Lung (tissue), 17 donors: ENCODE measurements at places on chromosomes 1 and 21.
A peak's percentile ranks its signal among the peaks of the same experiment; 100 is the strongest.

- peak; percentile 26 for DNase-seq
Observed at GRCh38 chr1:94755675-94756074, 64.5 kb upstream of the SLC44A3 start.

DNA sequence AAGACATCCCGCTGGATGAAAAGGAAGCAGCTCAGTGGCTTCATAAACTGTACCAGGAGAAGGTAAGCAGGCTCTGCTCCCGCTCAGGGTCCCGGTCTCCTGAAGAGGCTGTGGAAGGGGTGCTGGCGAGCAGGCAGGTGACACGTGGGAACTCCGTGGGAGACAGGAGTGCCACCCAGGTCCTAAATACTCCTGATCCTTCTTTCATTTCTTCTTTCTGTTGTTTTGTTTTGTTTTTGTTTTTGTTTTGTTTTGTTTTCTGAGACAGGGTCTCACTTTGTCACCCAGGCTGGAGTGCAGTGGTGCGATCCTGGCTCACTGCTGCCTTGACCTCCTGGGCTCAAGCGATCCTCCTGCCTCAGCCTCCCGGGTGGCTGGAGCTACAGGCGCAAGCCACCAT, 34.0 kb upstream of the TRAPPC10 start:
- DNase-seq = no peak

DNA sequence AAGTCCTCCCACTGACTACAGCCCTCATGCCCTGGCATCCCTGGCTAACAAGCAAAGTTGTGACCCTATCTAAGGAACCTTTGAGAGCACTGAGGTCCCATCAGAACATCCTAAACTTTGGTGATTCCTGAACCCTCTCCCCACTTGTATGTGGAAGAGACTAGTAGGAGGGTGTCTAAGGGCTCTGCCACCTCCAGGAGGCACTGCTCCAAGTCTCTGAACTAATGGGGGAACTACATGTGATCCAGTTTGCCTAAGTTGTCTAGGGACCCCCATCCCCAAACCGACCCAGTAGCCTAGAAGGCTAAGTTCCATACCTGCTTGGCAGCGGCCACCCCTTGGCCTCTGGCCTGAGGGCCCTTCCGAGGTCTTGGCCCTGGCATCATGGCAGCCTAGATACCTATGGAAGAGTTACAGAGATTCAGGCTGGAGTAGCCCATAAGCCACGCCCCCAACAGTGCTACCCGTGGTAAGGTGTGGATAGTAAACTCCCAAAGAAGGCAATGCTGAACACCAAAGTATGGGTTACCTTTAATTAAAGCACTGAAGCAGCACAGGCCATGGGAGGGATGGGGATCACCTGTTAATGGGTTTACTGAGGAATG, 1.7 kb downstream of the CC2D1B start:
- DNase-seq = no peak

DNA sequence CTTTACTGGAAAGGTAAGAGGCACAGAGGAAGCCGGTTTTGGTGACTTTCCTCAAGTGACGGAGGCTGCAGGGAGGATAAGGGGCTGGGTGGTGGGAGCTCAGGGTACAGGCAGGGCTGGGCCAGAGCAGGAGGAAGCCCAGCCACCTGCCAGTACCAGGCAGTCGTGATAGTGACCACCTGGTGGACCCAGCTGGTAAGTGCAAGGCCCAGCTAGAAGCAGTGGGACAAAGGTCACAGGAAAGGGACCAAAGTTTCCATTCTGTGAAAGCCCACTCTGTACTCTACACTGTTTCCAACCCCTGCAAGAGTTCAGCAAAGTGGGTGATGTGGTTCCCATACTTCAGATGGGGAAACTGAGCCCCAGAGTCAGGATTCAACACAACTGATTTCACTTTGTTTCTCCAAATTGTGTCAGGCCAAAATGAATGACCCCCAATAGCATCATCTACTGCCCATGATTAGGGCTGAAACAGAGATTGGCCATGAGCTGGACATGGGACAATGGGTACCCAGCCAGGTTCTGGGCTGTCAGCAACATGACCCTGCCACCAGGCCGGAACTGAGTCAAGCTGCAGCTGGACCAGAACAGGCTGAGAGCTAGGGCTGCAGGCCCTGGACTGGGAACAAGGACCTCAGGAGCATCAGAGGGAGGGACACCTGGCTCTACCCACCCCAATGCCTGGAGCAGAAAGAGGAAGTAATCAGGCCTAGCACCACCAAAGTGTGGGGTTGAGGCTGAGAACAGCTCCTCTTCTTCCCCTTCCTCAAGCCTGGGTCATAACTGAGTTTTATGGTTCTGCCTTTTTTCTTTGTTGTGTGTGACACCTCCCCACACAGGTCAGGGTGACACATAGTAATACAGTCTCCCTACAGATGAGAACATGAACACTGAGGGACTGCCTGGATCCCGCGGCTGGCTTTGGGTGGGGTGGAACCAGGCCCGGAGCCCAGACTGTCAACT, 50.2 kb downstream of the KCNN3 start:
- DNase-seq = no peak

DNA sequence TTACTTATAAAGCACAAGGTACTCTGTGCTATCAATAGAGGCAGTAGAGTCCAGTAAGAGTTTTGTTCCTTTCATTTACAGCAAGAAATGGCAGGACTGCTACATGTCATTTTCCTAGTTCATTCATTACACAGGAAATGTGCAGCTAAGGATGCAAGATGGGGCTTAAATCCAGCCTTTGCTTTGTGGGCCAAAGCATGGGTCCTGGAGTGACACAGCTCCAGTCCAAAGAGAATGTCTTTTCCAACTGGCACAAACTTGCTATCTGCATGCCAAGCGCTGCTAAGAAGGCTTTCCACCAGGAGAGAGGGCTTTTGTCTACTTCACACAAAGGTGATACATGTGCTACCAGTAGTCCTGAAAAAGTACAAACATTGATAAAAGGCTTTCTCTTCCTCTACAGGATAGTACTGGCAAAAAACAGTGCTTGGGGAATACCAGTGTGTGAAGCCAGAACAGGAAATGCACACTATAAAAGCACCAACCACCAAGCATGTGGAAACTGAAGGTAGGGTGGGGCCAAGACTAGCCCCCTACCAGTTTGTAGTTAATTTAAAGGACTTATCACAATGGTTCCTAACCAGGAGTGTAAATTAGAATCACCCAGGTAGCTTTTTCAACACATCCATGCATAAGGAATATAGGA, 68.7 kb downstream of the ARID4B start:
- no peak for DNase-seq

- no peak for DNase-seq
Observed at GRCh38 chr1:186055846-186056245, 319.2 kb downstream of the TPR start.

DNA sequence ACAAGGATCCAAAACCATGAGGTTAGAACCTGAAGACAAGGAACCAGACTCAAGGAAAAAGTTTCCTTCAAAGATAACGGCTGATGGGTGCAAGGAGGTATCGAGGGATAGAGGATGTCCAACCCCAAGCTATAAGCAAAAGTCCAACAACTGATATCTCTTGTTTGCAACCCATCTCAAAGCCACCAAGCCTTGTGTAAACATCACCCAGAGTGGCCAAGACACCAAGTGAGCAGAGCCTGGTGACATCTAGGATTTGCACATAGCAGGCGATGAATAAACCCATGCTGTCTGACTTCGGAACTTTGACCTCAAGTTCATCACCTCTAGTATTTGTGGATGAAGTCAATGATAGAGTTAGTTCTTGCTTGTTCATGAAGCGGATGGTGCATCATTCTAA, 180.7 kb downstream of the ETS2 start:
- DNase-seq = no peak

DNA sequence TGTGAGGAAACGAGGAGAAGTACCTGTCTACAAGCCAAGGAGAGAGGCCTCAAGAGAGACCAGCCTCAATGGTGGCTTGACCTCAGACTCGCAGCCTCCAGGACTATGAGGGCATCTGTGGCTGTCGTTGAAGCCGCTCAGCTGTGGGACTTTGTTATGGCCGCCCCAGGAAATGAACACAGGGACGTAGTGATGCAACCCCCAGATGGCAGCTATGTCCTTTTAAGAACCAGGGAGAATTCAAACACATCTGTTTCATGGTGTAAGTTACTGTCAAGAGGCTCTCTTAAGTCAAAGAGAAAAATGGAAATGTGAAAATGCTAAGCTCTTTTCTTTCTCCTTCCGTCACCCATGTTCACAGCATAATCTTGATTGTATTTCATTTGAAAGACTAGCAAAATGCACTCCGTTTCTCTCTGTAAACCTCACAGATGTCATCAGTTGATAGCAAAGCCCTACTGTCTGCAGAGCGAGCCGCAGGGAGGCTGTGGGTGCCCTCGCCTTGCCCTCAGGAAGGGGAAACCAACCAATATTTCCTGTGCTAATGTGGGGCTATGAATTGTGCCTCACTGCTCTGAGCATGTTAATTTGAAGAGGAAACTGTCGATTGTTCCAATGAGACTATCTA, 21.3 kb downstream of the UBASH3A start:
- DNase-seq = no peak
